ENCODE measurements at places on chromosomes 13 and 19.

DNA sequence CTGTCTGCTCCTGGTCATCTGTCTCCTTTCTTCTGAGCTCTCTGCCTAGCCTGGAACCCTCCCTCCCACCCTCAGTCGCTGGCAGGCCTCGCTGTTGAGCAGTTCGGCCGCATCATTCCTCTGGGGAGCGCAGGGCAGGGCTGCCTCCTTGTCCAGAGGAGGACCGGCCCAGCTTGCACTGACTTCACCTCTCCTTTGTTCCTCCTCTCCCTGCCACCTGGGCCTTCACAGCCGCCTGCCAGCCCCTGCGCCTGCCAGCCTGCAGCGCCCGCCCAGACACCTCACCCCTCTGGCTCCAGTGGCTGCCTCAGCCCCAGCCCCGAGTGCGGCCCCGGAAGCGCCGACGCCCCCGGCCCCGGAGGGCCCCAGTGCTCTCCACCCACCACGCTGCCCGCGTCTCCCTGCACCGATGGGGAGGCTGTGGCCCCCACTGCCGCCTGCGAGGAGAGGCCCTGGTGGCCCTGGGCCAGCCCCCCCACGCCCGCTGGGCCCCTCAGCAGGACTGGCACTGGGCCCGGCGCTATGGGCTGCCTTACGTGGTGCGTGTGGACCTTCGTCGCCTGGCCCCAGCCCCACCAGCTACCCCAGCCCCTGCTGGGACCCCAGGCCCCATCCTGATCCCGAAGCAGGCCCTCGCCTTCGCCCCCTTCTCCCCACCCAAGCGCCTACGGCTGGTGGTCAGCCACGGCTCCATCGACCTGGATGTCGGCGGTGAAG is 7.2 kb downstream of the KMT5C start:
- DNase-seq, result no peak

DNA sequence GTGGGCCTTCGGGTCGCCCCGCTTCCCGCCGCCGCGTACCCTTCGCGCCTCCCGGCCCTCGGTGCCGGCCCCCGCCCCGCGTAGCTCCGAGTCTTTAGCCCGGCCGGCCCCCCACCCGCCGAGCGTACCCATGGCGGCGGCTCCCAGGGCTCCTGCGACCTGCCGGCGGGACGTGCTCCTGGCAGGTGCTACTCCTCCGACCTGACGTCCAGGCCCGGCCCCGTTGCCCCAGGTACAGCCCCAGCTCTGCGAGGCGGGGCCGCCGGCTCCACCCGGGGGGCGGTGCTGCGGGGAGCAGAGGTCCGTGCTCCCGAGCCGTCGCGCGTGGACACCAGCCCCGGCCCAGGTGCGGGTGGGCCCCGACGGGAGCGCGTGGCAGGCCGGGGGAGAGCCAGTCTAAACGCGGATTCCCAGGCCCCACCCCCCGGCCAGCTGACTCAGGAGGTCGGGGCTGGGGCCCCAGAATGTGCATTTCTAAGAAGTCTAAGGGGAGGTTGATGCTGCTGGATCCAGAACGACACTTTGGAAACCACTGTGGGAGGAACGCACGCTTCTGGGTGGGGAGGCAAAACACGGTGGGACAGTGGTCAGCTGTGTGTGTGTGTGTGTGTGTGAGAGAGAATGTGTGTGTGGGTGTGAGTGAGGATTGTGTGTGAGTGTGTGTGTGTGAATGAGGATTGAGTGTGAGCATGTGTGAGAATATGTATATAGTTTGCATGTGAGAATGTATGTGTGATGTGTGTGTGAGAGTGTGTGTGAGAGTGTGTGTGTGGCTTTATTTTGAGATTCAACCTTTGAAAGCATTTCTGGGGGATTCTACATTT is at the start of gene SLC15A1:
TSS of gene SLC15A1 (minus strand) at position 206 of the 824 bp plus-strand sequence. CDS start at position 132, 74 bp downstream.
- DNase-seq, result no peak

GRCh38 chr13:111966933-111967332 is 100.0 kb upstream of the SOX1 start:
- no peak for DNase-seq

DNA sequence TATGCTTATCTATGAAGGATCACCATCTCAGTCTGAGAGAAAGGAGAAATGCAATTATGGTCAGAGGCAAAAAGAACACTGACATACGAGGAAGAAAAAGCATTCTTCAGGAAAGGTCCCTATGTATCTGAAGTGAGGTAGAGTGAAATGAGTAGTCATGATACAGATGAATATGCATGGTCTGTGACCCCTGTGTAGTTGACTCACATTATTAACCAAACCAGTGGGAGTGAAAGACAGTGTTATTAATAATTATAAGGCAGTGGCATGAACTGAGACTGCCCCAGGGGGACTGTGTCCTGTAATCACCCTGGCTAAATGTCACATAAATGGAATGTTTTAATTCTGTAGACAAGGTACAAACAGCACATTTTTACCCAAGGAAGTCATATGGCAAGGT is 1320.2 kb upstream of the PCDH9 start:
- no peak for DNase-seq

GRCh38 chr13:48278806-48279205 is 24.7 kb upstream of the RB1 start:
- no peak for DNase-seq

DNA sequence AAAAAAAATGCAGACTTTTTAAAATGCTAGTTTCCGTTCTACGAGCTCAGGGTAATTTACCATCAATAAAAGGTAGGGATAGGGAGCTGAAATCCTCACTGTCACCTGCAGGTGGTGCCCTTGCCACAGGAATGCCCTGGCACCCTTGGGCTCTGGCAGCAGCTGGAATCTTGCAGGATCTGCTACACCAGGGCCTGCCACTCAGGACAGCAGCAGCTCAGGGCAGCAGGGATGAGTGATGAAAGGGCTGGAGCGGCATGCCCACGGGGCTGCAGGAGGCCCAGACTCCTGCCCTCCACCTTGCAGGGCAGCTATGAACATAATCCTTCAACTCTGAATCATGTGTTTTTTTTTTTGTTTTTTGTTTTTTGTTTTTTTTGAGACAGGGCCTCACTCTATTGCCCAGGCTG is 54.0 kb downstream of the GNG7 start:
- DNase-seq, result peak; percentile 92

GRCh38 chr19:10266706-10267105 is 4.2 kb upstream of the ICAM1 start:
- DNase-seq, result no peak

DNA sequence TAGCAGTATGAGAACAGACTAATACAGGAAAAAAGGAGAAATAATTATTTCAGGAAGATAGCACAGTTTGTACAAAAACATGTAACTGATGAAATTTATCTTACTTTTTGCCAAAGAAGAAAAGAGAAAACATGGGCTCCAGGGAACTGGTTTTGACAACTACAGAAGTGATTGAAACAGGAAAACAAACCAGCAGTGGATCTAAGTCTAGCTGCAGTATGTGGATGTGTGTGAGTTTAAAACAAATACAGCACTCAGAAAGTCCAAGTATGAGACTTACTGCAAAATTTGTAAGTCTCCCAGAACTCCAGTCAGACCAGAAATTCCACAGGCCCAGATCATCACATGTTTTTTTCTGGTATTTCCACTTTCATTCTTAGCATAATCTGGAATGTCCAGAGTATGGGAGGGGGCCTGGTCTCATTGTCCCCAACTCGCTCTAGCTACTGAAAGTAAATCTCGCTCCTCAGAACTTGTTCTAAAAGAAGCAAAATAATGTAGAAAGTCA is 259.5 kb downstream of the NHLRC3 start:
- DNase-seq, result peak; percentile 38

DNA sequence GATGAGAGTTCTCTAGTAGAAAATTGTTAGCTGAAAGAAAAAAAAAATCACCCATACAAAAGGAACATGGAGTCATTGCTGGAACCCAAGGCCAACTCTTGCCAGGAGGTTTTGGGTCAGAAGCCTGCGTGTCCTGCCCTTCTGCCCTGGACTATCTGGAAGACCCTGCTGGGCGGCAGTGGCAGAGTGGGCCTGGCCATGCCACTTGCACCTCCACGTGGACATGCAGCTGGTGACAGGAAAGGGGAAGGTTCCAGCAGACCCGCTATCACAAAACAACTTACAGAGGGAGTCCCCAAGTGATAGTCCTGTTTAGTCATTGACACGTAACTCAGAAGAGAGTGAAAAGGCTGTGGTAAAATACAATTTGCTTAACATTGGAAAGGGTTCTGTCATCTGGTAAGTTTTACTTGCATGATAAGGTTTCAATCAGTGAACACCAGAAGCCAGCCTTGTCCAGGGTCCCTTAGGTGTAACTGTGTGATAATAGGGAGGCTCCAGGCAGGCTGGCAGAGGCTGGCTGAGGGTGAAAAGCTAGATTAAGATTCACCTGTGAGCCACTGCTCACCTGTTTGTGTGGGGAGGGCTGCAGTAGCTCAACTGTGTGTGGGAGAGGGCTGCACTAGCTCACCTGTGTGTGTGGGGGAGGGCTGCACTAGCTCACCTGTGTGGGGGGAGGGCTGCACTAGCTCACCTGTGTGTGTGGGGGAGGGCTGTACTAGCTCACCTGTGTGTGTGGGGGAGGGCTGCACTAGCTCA is 47.8 kb downstream of the COL4A2 start:
- no peak for DNase-seq

- peak; percentile 25 for DNase-seq
Measured at GRCh38 chr19:10271543-10272086, 695 bp downstream of the ICAM1 start.

DNA sequence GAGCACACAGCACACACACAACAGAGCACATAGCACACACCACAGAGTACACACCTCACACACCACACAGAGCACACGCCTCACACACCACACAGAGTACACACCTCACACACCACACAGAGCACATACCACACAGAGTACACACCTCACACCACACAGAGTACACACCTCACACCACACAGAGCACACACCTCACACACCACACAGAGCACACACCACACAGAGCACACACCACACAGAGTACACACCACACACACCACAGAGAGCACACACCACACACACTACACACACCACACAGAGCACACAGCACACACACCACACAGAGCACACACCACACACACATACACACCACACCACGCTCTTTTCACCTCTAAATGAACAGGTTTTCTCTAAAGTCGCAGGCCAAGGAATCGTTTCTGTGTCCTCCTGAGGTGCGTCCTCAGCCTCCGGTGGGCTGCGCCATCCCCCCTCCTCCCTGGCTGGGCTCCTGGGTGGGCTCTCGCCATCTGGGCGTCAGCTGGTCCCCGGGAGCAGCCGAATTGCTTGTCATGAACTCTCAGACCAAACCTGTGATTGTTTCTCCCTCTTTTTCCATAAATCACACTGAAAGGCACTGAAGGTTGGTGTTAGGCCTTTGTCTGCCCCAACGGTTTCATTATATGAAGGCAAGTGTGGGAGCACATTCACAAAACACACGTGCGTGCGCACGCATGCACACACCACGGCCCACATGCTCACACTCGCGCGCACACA is 37.4 kb downstream of the TMEM255B start:
- no peak for DNase-seq

GRCh38 chr19:13298565-13299481 is 148.6 kb downstream of the IER2 start:
- no peak for DNase-seq

- DNase-seq, result no peak
Measured at GRCh38 chr13:91467236-91467635, 68.8 kb downstream of the GPC5 start.

- no peak for DNase-seq
Measured at GRCh38 chr19:42030645-42031440, 36.8 kb upstream of the ATP1A3 start.

GRCh38 chr13:107342747-107343146 is 774.8 kb upstream of the ARGLU1 start:
- no peak for DNase-seq

- no peak for DNase-seq
Measured at GRCh38 chr13:110519046-110519445, 42.5 kb downstream of the RAB20 start.

DNA sequence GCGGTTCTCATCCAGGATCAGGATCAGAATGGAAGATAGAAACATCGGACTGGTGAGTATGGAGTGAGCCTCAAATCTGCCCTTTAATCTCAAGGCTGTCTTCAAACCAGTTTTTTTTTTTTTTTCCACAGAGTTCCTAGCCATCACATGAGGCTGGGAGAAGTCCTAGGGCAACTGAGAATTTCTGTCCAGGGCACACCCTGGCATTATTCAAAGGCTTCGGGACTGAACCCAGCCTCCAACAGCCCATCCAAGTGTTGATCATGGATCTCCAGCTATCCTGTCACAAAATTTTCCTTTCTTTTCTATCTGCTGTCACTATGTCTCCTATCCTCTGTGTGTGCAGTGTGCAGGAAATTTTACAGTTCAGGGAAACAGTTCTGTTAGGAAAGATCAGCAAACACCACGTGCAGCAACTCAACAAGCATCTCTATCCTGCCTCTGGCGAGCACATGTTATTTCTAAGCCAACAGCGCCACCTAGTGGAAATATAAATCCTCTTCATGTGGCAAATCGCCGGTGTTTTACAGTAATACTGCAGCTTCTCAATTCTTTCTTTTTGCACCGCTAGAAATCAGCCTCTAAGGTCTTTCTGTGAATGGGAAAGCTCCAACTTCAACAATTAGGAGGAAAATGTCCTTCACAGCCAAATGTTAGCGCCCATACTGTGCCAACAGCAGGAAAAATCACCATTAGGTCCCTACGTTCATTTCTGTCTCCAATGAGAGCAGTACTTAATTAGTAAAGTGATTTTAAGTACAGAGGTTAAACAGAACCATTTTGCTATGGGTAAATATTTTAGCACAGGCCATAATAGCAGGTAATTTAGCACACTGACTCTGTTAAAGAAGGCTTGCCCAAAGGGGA is 21.4 kb upstream of the ZNF181 start:
- DNase-seq, result peak; percentile 85

DNA sequence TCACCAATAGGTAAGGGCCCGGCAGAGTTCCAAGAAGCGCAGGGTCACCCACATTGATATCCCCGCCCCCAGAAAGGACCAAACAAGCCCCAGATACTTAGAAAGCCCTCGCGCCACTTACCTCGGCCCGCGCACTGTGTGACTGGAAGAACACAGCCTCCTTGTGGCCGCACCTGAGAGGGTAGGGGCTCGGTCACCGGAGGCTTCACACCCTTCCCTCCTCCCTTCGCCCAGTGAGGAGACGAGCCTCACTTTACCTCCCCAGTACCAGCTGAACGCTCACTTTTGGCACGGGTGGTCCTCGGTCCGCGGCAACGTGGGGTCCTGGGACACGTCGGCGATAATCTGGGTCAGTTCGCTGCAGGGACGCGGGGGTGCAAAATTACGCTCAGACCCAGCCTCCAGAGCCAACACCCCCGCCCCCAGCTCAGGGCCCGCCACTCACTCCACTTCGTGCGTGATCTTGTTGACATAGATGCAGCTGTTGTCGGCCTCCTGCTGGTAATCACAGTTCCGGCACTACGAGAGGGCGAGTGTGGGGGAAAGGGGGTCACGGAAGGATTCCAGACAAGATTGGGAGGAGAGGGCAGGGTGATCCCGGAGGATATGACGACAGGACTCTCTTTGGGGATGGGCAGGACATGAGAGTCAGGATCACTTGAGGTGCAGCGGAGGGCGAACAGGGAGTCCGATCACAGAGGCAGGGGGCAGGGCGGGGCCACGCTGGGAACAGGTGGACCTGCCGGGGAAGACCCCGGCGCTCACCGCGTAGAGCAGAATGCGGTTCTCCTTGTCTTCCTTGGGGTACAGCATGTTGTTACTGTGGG is 568 bp downstream of the POLR2I start:
- peak; percentile 55 for DNase-seq
